ENCODE measurements at places on chromosomes 12 and 14. TPM values are rescaled to one million over a fixed set of nuclear protein-coding genes. Genes with fewer than 3 reads are reported as not detected.

Gene KRT71
- total RNA-seq, result not detected

Gene GPX2
- total RNA-seq, result not detected

Gene OTX2
- total RNA-seq, result 0.41 TPM

DNA sequence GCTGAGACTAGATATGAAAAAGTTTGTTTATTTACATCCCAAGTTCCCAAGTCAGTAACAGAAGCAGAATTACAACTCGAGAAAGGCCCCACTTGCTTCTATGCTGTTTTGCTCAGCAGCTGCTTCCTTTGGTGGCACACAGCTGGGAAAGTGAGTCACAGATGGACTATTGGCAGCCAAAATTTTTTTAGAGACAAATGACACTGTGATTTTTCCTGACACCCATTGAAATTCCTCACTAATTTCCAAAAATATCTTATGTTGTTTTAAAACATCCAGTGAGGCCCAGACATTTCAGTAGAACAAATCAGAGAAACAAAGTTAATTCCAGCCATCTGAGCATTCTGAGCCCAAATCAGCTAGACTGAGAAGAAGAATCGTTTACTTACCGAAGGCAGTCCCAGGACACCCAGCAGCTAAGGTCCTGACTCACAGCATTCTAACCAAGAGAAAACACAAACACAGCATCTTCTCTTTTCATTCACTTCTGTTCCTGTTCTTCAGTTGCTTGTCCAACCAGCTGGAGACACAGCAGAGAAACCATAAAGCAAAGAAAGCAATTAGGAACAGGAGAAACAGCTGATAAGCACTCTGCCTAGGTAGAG lies 188.3 kb downstream of the DAD1 start:
- no peak for DNase-seq

DNA sequence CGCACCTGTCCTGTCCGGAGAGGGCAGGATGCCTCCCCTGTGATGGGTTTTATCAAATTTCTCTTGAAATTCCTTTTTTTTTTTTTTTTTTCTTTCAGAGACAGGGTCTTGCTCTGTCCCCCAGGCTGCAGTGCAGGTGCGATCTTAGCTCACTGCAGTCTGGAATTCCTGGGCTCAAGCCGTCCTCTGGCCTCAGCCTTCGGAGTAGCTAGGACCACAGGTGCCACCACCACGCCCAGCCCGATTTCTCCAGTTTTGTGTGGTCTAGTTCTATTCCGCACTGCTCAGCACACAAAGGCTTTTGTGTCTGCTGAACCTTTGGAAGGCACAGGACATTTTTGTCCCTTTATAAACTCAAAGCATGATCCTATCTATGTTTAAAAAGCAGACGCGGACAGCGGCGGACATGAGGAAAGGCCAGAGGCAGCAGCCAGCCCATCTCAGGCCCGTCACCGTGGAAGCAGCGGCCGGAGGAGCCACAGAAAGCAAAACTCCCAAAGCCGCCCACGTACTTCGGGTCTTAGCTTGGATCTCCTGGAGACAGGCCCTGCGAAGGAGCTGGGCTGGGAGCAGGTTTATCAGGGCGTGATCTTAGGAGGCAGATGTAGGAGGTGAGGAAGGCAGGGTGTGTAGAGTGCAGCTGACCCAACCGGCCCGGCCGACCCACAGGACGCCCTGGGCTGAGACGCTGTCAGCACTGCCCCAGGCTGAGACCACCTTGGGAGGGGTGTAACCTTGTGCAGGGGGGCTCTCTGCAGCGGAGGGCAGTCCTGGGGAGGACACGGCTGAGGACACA lies 30.9 kb upstream of the FBRSL1 start:
- DNase-seq, result no peak

- no peak for DNase-seq
These were observed 40.0 kb upstream of the PAPOLA start for GRCh38 chr14:96461950-96462798.

DNA sequence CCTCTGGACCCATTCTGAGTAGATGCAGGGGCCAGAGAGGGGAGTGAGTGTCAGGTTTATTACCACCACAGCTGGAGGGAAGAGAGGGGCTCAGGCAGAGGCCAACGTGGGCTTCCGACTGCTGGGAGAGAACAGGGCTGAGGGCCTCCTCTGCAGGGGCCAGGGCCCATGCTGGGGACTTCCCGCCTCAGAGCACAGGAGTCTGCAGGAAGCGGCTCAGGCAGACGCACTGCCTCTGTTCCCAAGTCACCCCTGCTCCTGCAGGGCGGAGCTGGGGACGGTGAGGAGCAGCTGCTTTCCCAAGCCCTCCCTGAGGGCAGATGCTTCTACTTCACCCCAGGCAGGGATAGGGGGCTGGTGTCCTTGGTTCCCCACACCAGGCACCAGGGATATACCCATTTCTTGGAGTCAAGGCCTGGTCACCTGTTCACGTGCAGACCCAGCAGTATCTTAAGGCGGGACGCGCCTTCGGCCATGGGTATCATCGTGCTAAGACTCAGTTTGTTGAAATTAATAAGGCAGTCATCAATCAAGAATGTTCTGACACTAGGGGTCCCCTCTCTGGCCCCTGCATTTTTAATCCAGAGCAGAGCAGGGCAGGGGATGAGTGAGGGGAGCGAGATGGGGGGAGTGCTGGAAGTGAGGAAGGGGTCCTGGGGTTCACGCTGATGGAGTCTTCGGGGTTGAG lies 100.0 kb downstream of the PIWIL1 start:
- DNase-seq, result no peak

DNA sequence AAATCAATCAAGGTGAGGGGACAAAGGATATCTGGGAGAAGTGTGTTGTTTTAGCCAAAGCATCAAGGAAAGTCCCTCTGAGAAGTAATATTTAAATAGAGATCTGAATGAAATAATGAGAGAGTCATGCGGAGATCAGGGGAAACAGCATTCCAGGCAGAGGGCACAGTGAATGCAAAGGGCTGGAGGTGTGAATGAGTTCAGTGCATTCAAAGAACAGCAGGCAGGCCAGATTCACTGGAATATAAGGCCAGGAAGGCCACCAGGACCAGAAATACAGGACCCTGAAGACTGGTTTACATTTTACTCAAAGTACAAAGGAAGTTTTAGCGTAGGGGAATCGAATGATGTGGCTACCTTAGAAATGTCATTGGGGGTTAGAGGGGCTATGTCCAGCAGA lies 436.2 kb upstream of the TMEM132C start:
- DNase-seq, result no peak

- DNase-seq, result no peak
These were observed 26.7 kb downstream of the CLEC1A start for GRCh38 chr12:10072131-10072530.

Gene RIMBP2
- total RNA-seq, result 47.7 TPM

DNA sequence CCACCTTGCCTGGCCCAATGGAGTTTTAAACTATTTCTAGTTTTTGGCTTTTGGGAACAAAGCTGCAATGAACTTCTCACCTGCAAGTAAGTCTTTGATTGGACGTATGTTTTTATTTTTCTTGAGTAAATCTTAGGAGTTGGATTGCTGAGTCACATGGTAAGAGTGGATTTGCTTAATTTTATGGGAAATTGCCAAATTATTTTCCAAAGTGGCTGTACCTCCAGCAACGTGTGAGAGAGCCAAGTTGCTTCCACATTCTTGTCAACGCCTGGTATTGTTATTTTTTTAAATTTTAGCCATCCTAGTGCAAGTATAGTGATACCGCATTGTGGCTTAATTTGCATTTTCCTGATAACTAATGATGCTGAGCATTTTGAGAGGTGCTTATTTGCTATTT lies 136.6 kb downstream of the LMNTD1 start:
- no peak for DNase-seq

- DNase-seq, result no peak
These were observed 28.7 kb downstream of the COX8C start for GRCh38 chr14:93375673-93376156.

DNA sequence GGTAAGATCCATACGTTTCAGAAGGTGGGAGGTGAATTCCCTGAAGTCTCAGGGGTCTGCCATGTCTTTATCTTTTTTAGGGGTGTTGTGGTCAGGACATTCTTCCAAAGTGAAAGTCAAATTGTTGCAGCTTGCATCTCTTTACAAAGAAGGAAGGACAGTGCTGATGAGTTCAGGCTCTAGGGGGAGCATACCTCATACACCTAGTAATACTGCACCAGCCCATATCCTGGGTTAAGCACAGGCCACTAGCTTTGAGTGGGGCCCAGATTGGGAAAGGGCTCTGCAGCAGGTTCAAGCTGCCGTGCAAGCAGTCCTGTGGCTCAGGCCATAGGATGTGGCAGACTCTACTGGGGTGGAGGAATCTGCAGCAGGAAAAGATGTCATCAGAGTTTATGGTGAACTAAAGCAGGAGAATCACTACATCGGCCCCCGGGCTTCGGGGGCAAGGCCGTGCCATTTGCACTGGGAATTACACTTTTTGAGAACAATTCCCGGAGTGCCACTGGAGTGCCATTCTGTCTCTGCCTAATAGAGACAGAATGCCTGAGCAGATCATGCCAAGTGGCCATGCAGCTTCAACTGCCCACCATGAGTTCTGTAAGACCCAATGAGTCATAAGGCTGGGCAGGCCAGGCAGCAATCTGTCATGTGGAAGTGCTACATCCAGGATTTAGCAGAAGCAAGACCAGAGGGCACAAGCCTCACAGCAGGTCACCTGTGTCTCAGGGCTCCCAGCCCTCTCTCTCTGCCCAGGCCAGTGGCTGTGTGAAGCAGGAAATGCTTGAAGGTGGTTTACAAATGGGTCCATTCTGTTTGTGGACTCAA lies 32.3 kb downstream of the DIO3 start:
- DNase-seq, result no peak

- DNase-seq, result no peak
These were observed 154.2 kb downstream of the APAF1 start for GRCh38 chr12:98799146-98799810.

Data from frontal cortex (tissue), 4 donors.